ENCODE measurements at places on chromosomes 1 and 21.

- DNase-seq: no peak
These were observed 475.2 kb downstream of the SETD4 start for GRCh38 chr21:35585155-35585554.

- no peak for DNase-seq
These were observed 172.0 kb upstream of the KIAA0040 start for GRCh38 chr1:175364424-175365076.

GRCh38 chr1:54580856-54581550 is 33.0 kb downstream of the ACOT11 start:
- no peak for DNase-seq

- no peak for DNase-seq
These were observed 2.6 kb downstream of the CROCC start for GRCh38 chr1:16924216-16924918.

DNA sequence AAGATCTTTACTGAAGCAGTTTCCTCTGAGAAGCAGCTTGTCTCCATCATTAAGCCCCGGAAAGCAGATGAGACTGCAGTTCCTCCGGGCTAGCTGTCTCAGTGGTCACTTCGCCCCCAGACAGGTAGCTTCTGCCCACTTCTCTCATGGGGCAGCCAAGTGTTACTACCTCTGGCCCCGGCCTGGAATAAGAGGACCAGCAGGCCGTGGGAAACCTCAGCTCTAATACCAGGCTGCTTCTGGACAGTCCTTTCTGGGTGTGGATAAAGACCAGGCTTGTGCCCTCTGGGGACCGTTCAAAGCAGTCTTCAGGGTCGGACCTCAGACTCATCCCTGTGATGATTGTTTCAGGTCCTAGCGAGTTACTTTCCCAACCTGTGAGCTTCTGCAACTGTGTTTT is 54.8 kb downstream of the RUNX3 start:
- no peak for DNase-seq

- DNase-seq: peak; percentile 67
These were observed 101.3 kb downstream of the IER5 start for GRCh38 chr1:181189691-181190363.

DNA sequence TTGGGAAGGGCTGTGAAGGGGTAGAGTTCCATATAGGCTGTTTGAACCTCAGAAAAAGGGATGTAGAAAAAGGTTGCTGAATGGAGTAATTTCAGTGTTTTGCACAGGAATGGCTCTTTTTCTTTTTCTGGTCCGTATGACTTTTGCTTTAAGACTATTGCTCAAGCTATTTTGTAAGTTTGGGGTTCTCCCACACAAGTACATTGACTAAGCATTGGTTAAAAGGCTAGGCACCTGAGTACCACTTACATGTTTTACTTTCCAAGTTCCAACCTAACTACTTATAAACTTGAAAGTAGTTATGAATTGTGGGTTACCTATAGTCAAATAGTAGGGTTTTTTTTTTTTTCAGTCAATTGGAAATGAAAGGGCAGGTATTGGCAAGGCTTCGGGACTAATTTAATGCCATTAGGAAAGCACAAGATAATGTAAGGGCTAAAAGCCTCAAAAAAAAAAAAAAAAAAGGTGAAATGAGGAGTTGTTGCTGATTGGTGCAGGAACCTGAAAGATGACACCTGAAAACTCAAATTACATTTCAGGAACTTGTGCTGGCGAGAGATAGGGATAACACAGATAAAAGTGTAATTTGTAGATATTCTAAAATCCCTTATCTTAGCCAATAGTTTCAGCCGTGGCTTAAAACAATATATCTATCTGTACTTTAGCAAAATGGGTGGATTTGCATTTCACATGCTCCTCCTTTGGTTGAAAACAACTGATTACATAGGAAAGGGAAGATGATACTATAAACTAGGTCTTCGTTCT is 209.5 kb downstream of the RPS6KC1 start:
- DNase-seq: no peak

GRCh38 chr1:222461941-222462340 is 86.0 kb downstream of the HHIPL2 start:
- no peak for DNase-seq

GRCh38 chr1:207134581-207134980 is 30.5 kb downstream of the C4BPA start:
- no peak for DNase-seq

DNA sequence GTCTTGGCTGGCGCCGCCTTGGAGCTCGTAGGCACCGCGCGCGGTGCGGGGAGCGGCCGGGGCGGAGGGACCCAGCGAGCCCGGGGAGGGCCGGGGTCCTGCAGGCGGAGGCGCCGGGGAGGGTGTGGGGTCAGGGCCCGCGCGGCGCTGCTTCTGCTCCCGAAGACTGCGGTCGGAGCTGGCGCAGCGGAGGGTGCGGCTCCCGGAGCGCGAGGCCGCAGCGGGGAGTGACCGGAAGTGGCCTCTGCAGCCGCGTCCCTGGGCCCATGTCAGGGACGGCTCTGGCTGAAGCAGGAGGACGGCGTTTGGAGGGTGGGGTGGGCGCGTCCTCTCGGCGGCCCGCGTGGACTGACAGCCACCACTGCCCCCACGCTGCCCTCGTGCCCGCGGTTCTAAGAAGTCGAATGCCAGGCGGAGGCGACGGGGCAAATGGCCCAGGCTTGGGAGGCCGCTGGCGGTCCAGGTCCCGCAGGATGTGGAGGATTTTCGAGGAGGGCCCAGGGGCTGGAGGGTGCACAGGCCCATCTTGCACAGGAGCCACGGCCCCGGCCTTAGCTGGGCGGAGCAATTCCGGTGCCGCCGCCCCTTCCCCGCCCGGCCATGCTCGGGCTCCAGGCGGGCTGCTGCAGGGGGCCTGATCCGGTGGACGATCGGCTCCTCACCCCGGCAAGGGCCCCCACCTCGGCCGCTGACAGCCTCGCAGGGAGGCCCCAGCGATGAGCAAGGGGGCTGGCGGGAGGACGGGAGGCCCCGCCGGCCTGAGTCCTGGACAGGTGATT is 7.7 kb upstream of the ZNF669 start:
- no peak for DNase-seq

DNA sequence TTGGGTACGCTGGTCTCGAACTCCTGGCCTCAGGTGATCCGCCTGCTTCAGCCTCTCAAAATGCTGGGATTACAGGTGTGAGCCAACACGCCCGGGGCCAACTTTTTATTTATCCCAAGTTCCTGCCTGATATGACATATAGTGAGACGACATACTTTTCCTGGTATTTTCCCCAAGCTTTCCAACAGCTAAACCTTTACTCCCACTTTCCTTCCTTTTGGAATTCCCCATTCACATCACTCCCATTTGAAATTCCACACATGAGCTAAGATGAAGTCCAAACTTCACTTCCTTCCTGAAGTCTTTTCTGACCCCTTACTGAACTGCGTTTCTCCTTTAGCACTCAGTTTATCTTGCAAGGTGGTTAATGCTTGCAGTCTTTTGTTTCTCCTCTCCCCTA is 64.1 kb downstream of the S1PR1 start:
- DNase-seq: no peak

DNA sequence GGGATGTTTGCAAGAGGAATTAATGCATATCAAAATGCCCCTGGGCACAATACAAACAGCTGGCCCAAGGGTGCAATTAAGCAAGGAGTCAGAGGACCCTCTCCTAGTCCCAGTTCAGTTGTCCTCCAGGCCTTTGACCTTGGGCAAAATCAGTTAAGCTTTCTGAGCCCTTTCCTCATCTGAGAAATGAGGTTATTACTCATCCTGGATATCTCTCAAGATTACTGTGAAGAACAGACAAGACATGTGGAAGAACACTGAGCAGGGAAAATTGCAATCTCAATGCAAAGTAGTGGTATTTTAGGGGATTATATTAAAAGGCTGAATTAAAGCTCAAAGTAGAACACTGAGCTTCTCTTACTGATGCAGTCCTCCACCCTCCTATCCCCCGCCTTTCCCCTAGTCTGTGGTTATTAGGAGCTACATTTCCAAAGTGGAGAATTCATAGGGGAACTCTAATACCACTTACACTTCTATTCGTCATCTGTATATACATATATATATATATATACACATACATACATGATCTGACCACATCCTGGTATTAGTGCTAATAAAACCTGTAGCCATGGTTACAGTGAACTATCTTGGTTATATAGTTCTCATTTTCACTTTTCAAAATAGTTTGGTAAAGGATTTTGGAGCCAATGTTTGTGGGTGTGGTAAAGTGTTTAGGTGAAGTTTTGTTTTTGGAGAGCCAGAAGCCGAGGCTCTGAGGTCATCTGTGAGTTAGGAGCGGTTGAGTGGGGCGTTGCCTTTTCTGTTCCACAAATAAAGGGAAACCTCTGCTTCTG is 18.1 kb downstream of the KIAA0040 start:
- no peak for DNase-seq

GRCh38 chr1:22870201-22870871 is 102.3 kb downstream of the LACTBL1 start:
- DNase-seq: no peak

DNA sequence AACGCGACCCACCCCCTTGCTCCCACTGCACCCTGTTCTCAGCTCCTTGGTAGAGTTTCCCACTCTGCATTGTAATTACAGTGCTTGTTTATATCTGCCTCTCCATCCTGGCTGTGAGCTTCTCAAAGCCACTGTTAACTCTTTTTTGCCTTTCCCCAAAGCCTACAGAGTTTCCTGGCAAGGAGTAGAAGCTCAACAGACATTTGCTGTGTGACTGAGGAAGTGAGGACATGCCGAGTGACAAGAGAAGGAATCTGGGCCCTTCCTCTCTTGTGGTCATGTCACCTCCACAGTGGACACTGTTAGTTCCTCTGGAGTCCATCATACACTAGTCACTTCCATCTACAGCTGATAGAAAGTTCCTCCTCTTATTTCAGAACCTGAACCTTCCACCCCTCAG is 6.1 kb upstream of the IGSF8 start:
- no peak for DNase-seq

DNA sequence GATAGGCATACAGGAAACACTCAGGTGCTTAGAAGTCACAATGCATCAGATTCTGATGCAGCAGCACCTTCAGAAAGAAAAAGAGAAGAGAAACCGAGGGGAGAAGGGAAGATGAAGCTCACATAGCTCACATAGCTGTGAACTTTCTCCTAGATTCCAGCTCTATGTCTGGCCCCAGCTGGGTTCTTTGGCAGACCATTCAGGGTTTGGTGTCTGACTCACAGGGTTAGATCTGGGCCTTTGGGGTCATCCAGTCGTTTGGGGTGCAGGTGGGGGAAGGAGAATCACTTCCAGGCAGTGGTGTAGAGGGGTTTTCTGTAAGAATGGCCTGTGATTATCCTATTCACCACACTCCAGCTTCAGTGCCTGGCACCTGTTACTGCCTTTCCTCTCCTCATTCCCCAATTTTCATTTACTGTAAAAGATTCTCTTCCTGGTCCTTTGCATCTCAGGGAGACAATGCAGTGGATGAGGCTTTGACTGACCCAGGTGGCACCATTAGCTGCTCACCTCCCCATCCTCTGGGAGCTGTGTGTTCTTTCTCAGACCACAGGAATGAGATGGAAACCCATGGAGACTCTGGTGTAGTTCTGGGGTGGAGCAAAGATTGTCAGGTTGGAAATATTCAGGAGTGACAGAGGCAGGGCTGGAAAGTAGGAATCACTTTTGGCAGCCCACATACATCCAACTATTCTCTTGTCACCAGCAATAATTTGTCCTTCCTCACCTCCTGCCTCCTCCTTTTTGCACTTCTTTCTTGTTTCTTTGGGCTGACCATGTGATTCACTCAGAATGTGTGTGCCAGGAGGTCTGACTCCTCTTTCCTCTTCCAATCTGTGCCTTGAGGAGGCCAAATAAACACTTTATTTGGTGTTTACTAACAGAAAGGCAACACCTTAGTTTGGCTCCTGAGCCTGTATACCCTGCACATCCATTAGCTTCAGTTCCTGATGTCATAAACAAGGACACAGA is 103.3 kb downstream of the PAPPA2 start:
- DNase-seq: no peak

GRCh38 chr1:25664357-25665199 is 48.0 kb downstream of the MAN1C1 start:
- DNase-seq: no peak

- DNase-seq: no peak
These were observed 74.5 kb downstream of the SYF2 start for GRCh38 chr1:25157846-25158245.

- DNase-seq: no peak
These were observed 26.2 kb upstream of the HHAT start for GRCh38 chr1:210302501-210302900.

DNA sequence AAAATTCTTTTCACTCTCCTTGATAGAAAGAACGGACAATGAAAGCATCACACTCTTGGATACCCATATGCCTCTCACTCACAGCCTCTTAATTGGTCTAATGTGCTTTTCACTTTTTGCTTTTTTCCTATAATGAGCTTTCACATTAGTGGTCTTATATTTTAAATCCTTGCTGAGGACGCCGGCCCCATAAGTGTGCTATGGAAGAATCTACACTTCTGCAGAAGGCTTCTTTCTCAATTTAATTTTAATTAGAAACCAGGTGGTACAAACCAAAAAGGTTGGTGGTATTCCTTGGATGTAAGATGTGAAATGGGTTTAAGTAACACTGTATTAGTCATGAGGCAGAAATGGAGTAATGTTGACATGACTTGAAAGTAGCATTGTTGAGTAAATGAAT is 190.6 kb upstream of the NFIA start:
- no peak for DNase-seq

DNA sequence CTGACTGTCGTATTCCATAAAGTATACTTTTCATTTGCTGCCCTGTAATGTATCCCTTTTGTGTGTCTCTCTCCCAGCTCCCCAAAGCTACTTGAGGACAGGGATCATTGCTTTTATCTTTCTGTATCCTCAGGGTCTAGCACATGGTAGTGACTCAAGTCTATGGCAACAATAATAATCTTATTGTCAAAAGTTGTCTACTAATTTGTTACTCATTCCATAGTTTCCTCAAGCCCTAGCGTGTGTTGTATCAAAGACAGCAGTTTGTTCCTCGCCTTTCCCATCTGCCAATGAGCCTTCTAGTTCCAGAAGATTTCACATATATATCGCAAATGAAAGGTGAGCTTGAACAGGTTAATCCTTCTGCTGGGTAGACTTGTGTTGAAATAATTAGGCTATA is 9.8 kb upstream of the SLC30A1 start:
- no peak for DNase-seq

DNA sequence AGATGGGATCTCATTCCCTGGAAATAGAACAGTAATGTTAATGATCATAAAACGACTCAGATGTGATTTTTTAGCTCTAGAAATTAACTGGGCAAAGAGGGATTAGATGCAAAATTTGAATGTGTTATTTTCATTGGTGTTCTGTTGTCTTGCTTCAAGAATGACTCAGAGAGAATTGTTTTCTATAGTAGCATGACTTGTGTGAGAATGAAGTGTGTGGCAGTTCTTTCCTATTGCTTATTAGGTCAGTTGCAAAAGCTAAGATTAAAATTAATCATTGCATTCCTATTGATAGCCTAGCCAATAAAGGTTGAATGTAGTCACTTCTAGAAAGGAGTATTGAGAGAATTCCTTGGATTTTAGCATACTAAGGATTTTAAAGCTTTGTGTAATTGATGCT is 22.9 kb downstream of the SPEN start:
- no peak for DNase-seq

GRCh38 chr1:42937836-42938644 is 20.6 kb downstream of the SLC2A1 start:
- no peak for DNase-seq

- DNase-seq: peak; percentile 23
These were observed 684 bp downstream of the SLC2A1 start for GRCh38 chr1:42957880-42958487.

Measured in activated T-helper 1 cell treated with anti-CD3 and anti-CD28 coated beads, Interleukin-2, amount 50 U/mL, for 16 hours (primary cell).